ENCODE measurements at places on chromosomes 3 and 15. TPM values are rescaled to one million over a fixed set of nuclear protein-coding genes. Genes with fewer than 3 reads are reported as not detected.

The WNT5A gene
- 11.4 TPM for polyA plus RNA-seq

The THAP10 gene
- 2.6 TPM for polyA plus RNA-seq

The PIK3R4 gene
- 28.7 TPM for polyA plus RNA-seq

The DPPA2 gene
- polyA plus RNA-seq, result 0.03 TPM

The RAP2B gene
- polyA plus RNA-seq, result 5.2 TPM

The TEX55 gene
- not detected for polyA plus RNA-seq

The ARGFX gene
- polyA plus RNA-seq, result not detected

The SLC15A2 gene
- 3.2 TPM for polyA plus RNA-seq

The FEZF2 gene
- not detected for polyA plus RNA-seq

The RPUSD2 gene
- 9.9 TPM for polyA plus RNA-seq

The SMAD6 gene
- 25.4 TPM for polyA plus RNA-seq

The CPB1 gene
- polyA plus RNA-seq, result 1.9 TPM

The NTRK3 gene
- polyA plus RNA-seq, result 3.1 TPM

The ILDR1 gene
- 3.2 TPM for polyA plus RNA-seq

The RASGRP1 gene
- 2.9 TPM for polyA plus RNA-seq

The LRRC34 gene
- polyA plus RNA-seq, result 2.1 TPM

The SST gene
- 461 TPM for polyA plus RNA-seq

The SLC22A13 gene
- polyA plus RNA-seq, result 0.34 TPM
